ENCODE measurements at places on chromosomes 5 and 9.

GRCh38 chr5:14201325-14202045 lies 58.3 kb downstream of the TRIO start:
- no peak for DNase-seq

DNA sequence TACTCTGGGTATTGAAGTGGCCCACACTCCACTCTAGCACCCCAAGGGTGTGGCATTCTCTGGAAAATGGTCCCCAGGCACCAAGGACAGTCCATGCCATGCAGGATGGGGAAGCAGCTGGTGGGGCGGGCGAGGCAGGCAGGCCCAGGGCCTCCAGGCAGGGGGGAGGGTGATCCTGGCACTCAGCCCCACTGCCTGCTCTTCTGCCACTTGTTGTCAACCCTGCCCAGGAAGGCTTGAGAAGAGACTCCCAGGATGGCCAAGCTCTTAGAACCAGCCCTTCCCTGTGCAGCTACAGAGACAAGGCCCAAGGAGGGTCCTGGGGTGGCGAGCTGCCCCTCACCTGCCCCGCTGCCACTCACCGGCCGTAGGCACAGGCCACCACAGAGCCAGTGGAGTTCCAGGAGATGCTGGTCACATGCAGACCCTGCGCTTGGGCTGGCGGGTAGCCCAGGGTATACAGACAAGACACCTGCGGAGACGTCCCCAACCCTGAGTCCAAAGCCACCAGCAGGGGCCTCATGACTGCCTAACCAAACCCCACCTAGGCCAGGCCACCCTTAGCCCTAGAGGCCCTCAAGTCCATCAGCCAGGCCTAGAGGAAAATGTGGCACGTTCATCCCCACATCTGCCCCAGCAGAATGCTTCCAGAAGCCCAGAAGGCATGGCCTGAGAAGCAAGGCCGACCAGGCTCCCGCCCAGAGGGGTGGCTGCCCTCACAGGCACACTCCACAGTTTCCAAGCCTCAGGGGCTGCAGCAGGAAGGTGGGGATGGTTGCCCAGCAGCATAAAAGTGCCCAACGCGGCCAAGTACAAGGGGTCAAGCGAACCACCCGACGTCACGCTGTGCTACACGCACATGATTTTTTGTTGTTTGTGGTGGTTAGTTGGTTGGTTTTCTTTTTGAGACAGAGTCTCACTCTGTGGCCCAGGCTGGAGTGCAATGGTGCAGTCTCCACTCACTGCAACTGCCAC lies 19.8 kb downstream of the DYNC2I2 start:
- no peak for DNase-seq

DNA sequence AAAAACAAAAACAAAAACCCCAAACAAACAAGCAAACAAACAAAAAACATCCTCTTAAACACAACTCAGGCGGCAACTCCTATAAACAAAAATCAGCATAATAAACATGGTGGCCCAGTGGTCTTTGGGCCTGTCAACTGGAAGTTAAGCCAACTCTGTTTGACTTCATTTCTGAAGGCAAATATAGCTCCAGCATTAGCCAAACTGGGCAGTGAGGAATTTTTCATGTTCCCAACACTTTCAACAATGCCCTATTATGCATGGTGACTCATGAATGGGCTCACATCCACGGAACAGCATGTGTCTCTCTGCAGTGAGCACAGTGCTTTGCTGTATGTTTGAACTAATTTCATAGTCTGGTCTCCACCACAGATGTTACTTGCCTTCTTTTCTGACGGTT lies 143.9 kb upstream of the STC2 start:
- DNase-seq, result no peak

GRCh38 chr9:30301271-30301963 lies 2083.0 kb upstream of the ACO1 start:
- no peak for DNase-seq

DNA sequence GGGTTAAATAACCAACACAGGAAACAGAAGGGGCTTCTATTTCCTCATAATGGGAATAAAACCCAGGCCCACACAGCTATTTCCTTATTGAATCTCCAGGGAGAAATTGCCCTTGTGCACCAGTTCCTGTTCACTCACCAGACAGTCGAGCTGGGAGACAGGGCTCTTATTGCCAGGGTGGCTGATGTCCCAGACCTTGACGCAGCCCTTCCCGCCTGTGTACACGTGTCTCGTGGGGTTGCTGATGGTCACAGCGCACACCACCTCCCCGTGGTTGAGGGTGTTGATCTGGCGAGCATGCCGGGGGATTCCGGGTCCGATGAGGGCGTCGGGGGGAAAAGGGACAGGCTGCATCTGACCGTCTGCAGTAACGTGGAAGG lies 96.5 kb downstream of the TLE1 start:
- DNase-seq, result no peak

GRCh38 chr9:89505911-89506310 lies 8.0 kb upstream of the SEMA4D start:
- no peak for DNase-seq

- no peak for DNase-seq
Observed at GRCh38 chr9:113886933-113887332, 10.8 kb downstream of the ZNF618 start.

DNA sequence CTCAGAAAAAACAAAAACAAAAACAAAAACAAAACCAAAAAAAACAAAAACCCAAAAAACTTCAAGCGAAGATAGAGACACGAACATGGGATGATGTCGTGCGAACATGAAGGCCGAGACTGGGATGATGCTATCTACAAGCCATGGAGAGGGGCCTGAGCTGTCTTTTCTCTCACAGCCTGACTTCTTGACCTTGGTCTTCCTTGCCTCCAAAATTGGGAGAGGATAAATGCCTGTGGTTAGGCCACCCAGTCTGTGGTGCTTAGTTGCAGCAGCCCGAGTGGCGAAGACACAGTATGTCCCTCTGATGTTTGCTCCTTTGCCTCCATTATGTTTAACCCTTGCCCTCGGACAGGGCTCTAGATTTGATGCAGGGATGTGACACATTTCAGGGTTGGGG lies 130.4 kb upstream of the BASP1 start:
- DNase-seq, result no peak

- no peak for DNase-seq
Observed at GRCh38 chr5:39121315-39121714, 47.1 kb upstream of the RICTOR start.

- no peak for DNase-seq
Observed at GRCh38 chr9:2495221-2496005, 126.2 kb upstream of the VLDLR start.

- no peak for DNase-seq
Observed at GRCh38 chr5:72152545-72152944, 45.3 kb downstream of the MAP1B start.

- DNase-seq, result peak; percentile 38
Observed at GRCh38 chr9:111154081-111154562, 115.9 kb upstream of the LPAR1 start.

DNA sequence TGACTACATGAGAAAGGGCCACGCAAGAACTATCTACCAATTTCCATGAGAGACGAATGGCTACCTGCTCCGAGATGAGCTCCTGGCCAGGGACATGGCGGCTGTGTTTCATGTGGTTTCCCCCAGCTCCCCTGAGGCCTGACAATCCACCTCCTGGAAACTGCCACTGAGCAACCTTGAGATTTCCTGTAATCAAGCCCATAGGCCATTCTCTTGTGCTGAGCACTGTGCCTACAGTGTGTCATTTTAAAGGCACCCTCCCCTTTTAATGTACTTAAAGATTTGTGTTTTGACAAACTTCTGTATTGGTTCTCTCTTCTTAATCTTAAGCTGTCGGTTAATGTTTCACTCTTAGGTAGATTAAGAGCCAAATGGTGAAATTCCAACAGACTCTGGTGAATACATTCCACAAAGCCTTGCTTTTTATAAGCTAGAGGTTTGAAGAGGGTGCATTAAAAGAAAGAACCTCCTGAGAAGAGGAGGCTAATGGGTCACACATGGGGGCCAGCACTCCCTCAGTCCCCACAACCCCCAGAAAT lies 72.3 kb downstream of the SECISBP2 start:
- DNase-seq, result no peak

- peak; percentile 33 for DNase-seq
Observed at GRCh38 chr9:7935681-7936080, 136.1 kb upstream of the DMAC1 start.

DNA sequence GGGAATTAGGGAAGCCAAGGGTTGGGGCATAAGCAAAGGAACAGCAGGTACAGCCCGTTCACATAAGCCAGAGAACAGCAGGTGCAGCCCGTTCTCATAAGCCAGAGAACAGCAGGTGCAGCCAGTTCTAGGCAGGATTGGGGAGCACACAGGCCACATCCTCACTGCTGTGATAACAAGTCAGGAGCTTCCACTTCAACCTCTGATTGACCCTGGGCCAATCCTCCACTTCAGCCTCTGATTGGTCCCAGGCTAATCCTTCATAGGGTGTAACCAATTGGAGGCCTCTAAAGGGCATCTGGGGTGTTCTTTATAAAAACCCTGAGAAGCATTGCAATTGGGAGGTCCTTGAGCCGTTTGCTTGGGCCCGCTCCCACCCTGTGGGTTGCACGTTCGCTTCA lies 27.5 kb downstream of the CEL start:
- peak; percentile 78 for DNase-seq

DNA sequence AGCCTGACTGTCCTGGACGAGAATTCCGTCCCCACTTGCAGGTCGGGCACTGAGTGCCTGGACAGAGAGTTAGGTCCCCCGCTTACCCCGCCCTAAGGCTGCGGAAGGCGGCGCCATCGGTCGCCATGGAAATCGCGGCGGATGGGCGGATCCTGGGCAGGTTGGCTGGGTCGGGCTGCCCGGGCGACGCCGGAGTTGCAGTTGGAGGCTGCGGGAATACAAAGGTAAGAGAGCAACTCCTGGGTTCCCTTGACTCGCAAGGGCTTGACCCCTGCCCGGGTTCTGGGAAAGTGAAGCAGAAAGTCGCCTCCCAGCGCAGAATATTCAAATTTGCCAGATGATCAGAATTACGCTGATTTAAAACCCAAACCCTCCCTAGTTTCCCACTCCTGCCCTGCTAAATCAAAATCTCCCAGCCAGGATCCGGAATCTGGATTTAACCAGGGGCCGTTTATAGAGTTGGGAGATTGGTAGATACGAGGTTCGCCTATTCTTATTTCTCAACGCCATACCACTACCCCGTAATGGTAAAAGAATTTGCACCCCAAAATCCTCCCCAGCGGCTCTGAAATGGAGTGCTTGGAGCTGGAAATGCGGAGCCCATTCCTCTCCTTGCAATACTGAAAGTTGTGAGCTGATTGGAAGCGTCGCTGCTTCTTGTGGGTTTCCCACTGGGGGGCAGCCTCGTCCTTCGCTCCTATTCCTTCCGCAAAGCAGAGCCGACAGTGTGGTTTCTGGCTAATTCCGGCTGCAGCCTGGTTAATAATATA lies 156.4 kb upstream of the RASEF start:
- DNase-seq, result peak; percentile 55

DNA sequence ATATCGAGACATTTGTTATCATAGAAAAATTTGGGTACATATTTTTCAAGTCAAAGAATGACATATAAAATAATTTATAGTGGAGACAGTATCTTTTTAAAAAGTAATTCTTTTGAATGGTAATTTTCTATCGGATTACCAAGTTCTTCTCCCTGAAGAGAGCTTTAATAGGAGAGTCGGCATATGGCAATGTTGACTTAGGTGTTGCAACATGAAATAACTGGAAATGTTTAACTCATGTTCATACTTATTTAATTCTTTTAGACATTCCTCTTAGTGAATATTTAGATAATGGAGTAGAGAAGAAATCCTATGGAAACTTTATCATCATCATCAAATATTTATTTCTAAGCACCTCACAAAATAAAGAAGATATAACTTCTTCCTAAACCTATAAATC lies 118.2 kb upstream of the CTNND2 start:
- DNase-seq, result no peak

GRCh38 chr9:37187713-37188439 lies 67.5 kb downstream of the ZCCHC7 start:
- no peak for DNase-seq

GRCh38 chr5:88659529-88660263 lies 223.3 kb downstream of the MEF2C start:
- DNase-seq, result no peak

GRCh38 chr5:124796495-124796894 lies 50.1 kb upstream of the ZNF608 start:
- DNase-seq, result no peak

DNA sequence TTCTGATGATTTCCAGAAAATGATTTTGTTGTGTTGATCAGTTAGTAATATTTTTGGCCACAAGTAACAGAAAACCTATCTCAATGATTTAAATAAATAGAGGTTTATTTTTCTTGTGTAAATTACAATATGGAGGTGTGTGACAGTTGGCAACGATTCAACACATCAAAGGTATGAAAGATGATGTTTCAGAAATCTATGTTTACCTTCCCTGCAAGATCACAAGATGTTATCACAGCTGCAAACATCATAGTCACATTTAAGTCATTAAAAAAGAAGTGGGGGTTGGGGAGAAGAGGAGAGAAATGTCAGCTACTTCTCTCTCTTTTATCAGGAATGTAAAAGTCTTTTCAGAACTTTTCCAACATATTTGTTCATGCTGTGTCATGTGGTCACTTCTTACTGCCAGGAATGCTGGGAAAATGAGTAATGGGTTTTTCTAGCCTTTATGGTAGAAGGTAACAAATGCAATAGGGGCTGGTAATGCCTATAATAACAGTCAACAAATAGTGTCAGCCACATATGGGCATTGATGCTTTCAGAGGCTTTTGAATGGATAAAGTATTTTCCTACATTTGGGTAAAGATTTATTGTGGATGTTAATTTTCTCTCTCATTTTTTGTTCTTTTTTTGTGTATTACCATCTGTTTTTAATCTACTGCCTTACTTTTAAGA lies 742.7 kb downstream of the TLE1 start:
- DNase-seq, result peak; percentile 45

GRCh38 chr5:120457839-120458507 lies 6.1 kb upstream of the PRR16 start:
- DNase-seq, result peak; percentile 19

DNA sequence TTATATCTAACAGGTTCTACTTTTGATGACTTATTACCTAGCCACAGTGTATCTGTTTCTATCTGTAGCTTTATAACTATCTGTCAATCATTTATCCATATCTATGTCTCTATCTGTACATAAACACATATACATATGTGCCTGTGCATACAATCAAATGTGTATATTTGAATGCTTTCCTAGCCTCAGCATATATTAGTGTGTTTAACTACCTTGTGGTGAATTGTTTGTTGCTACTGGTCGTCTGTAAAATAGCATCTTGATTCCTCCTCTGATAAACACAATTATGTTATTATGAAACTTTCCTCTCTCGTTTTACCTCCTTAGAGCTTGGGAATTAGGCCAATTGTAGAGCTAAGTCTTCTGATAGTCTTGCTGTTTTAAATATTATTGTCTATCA lies 44.4 kb downstream of the PARP8 start:
- peak; percentile 6 for DNase-seq
